ENCODE measurements at places on chromosomes 1 and 21.

DNA sequence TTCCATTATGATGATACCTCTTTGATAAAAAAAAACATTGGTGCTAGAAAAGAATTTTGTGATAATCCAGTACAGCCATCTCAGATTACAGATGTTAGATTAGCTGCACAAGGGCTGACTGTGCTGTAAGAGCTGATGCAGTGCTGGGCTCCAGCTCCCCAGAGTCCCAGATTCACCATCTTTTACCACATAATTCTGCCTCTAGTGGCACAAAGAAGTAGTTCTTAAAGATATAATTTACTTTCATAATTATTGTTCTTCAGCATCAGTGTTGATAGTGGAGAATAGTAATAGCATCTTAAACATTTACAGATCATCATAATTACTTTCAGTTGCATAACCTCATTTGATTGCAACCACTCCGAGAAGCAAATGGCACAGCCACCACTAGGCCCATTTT, 262.1 kb downstream of the BRINP2 start:
- no peak for DNase-seq

DNA sequence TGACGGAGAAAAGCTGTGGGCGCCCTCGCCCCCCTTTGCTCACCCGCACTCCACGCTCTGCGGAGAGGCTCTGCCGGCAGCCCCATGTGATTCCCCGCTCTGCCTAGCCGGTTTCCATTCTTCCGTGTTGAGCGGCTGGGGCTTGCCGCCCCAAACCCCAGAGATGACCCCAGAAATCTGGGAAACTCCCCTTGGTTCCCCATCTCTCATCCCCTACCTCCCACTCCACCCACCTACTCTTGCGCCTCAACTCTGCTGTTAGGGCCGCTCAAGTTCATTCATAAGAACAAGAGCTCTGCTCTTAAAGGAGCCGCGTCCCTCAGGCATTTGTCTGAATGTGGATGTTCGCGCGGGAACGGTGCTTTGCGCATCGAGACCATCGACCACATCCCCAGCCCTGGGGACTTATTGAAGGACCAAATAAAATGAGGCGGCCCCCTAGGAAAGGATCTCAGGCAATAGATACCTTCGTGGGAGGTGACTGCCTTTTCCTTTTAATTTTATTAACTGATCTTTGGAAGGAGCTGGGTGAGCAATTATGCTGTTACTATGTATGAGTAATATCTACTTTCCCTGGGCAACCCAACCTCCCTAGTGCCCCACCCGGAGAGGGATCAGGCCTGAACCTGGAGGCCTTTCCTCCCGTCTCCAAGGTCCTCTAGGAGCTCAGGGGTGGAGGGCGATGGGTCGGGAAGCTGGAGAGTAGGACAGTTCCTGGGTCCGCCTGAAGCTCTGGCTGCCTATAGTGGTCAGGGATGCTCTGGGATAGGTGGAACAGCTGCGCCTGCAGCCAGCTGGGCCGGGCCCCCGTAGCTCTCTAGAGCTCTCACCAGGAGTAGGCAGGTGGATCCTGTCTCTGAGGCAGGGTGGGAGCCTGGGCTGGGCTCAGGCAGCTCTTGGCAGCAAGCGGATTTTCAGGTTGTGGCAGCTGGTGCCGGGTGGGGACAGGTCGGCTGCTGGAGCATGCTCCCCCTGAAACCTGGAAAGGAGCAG, 898 bp downstream of the MFSD2A start:
- peak; percentile 100 for DNase-seq

DNA sequence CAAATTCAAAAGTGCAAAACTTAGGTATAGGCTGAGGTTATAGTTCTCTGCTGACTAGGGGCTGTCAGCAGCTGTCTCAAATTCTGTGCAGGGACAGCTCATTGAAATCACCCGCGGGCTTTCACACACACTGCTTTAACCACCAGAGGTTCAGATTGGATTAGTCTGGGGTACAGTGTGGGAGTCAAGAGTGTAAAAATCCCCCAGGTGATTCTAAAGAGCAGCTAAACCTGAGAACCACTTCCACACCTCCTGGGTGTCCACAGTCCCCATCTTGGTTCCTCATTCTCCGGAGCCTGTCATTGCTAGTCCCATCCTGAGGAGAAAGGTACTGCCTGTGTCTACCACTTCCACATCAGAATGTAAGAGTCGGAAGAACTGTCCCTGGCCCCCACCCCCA, 9.9 kb upstream of the TDRD10 start:
- no peak for DNase-seq

GRCh38 chr21:45838634-45839033, 142.9 kb upstream of the COL6A1 start:
- DNase-seq = no peak

DNA sequence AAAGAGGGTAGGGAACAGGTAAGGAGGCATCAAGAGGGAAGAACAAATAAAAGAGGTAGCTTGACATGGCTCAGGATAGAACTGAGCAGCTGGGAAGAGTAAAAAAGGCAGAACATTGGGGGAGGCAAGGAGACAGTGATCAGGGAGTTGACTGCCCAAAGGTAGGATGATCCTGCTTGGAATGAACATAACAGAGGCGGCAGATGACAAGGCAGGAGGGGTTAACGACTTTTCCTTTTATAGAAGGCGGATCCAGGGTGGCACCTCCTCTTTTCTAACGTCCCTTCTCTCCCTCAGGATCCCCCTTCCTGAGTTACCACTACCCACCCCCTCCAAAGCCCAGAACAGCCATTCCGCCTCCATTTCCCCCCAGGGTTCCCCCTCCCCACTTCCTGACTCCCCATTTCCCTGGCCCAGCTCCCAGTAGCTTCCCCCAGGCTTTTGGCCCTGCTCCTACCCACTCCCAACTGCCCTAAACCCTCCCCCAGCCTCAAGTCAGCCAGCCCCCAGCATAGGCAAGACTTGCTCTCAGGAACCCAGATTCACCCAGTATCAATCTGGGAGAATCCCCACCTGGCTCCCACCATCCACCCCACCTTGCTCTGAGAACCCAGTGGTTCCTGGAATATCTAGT, 769 bp upstream of the ADAMTS4 start:
- no peak for DNase-seq

- no peak for DNase-seq
Observed at GRCh38 chr1:153343040-153343681, 5.5 kb downstream of the PGLYRP4 start.

GRCh38 chr1:220698607-220699016, 8.4 kb downstream of the C1orf115 start:
- DNase-seq = no peak

- DNase-seq = no peak
Observed at GRCh38 chr1:51217101-51217500, 19.0 kb upstream of the RNF11 start.

GRCh38 chr1:197269053-197269452, 1.0 kb downstream of the CRB1 start:
- DNase-seq = no peak

DNA sequence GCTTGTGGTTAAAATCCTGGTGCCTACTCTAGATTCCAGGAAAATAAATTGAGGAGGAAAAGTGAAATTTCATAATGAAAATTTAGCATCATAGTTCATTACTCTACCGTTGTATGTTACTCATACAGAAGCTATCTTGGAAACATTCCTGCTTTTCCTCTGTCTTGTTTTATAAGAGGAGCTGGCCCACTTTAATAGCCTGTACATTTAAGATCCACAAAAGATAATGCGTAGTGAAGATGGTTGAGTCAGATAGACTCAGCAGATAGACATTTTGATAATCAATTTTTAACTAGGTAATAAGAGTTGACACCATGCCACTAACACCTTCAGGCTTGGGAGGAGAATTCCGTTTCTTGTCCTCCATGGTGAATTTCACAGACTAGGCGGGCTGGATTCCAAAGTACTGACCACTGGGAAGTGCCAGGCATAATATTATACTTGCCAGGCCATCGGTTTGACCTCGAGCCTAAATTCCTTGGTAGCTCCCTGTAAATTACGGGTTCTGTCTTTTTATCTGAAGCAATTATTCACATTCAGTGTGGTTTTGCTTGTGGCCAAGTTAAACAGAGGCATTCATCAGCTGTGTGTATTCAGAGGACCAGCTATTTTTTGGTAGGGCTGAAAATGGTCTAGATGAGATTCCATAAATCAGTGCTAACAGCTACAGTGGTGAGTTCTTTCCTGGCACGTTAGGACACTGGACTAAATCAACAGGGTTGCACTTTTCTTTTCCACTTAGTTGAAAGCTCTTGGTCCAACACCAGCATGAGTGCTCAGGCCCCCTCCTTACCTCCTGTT, 111.9 kb upstream of the KAZN start:
- no peak for DNase-seq

- DNase-seq = no peak
Observed at GRCh38 chr1:92924501-92924900, 36.8 kb downstream of the DIPK1A start.

DNA sequence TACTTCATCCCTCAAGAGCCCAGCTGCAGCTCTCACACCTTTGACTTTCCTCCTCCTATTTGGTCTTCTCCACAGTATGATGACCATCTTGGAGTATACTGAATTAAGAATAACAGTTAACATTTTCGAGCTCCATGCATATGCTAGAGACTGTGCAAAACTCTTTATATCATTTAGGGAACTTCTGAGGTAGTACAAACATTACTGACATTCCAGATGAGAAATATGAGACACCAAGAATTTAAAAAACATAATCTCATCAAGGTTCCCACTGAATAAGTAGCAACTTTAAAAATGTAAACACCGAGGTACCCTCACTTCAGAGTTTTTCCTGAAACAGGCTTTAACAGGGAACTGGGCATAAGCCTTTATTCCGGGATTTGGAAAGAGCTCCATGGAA, 22.7 kb downstream of the FMO3 start:
- no peak for DNase-seq

DNA sequence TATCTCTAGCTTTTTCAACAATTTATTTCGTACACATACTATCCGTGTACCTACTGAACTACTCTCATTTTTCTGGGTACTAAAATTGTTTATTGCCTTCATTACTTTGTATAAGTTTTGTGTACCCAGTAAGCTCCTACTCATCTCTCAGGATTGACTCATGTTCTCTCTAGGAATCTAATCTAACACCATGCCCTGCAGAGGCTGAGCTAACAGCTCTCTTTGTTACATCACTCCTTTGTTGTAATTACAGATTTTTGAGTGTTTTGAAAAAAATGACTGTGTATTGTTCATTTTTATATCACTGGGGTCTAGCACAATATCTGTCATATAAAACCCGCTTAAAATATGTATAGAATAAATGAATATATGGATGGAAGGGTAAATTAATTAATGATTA, 167.1 kb downstream of the ATP6V1G3 start:
- no peak for DNase-seq

DNA sequence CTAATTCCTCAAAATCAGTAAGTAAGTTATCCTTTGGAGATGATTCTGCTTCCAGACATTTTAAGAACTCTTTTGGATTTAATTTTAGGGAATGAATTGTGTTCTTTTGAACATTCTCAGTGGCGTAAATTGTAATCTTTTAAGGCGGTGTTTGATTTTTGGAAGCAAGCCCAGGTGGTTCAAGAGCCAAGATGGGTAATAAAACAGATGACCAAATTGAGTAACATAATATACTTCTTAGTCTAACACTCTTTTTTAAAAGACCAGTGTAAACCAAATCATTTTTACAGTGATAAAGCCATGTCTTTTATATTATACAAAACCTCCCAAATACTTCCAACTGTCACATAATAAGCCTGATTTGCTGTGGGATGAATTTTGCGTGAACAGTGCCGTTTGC, 133.8 kb downstream of the LRRC40 start:
- no peak for DNase-seq

DNA sequence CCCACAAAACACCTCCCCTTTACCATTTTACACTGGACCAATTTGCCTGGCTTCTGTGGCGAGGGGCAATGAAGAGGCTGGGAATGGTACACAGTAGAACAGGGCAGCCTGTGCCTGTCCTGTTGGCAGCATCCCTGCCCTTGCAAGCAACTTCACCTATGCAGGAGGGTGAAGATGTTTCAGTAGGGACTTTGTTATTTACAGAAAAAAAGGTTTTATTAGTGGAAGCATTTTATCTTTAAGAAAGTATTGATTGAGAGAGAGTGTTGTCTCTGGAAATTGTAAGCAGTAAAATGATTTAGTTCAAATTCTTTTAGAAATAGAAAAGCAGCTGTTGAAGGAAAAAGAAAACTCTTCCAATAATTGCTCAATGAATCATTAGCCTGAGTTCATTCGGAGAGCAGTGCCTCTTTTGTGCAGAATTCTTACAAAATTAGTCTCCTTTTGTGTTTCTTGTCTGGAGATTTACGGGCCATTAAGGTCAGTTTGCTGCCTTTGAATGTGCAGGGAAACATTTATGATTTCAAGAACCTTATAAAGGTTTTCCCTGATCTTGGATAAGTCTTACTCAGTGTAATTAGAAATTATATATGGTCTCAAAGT, 49.1 kb downstream of the HHAT start:
- DNase-seq = no peak

- DNase-seq = no peak
Observed at GRCh38 chr1:17405898-17406759, 33.3 kb downstream of the RCC2 start.

DNA sequence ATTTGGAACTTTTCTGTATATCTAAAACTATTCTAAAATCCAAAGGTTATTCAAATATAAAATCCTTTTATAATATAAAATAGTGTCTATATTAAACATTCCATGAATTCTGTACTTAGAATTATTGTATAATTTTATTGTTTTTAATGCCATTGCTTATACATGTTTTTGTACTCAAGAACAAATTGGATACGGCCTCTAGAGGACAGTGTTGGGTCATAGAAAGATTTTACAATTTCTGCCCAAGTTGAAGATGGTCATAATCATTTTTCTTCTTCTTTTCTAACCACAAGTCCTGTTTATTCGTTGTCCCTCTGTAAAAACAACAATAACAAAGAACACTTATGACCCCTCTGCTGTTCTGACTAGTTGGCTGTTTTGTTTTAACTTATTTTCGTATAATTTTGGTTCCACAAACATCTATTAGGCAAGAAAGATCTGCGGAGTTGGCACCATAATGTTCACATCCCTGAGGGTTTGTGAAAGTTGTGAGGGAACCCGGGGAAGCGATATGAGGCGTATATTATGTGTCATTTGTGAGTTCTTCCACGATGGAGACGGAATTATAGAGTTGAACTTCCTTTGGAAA, 75.7 kb upstream of the KIF26B start:
- peak; percentile 15 for DNase-seq

DNA sequence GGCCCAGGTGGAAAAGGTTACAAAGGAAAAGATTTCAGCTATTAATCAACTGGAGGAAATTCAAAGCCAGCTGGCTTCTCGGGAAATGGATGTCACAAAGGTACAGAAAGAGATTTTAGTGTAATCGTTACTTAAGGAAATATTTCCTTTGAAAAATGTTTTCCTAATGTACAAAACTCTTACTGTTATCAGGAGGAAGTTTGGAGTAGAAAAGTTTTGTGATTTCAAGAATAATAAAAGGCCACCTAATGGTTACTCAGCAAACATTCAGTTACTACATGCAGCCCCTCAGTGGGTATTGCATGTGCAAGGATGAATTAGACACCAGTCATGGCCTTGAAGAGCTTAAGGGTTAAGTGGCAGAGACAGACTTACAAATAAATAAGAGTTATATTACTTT, 85.2 kb downstream of the SDCCAG8 start:
- DNase-seq = no peak

- no peak for DNase-seq
Observed at GRCh38 chr1:93399781-93400180, 48.1 kb upstream of the FNBP1L start.

- no peak for DNase-seq
Observed at GRCh38 chr21:26845066-26845758, at the start of gene ADAMTS1. TSS of gene ADAMTS1 (minus strand) at chr21:26845409. CDS start at chr21:26844954, 455 bp downstream.

Measured in DMS 273 treated with DMSO at 0.1 percent for 48 hours (cell line).